ENCODE measurements at places on chromosomes 5 and 9.

DNA sequence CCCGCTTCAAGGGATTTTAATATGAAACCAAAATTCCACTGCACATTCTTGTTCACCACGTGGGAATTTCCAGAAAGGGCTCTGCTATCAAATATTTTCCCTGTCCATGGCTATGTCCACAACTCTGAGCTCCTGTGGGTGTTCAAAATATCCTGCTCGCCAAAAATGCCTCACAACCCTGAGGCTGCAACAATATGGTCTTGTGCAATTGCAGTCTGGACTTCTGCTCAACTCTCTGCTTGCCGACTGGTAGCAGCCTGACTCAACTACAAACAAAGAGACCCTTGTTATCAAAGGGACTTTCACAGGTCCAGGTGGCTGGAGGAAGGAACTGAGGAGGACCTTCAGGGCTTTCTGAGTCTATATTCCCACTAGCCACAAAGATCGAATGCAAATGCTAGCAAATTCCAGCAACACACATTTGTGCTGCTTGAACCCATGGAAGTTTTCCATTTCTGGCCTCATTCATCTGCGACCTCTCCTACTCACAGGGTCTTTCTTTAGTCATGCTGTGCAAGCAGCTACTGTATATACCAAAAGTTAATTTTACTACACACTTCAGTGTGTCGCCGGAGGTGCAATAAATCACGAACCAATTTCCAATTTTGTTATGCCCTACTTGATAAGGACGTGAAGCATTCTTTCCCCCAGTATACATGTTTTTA is 169.2 kb upstream of the SLC30A5 start:
- DNase-seq: no peak

- DNase-seq: no peak
Measured at GRCh38 chr5:132753135-132753987, 6.1 kb downstream of the CCNI2 start.

- no peak for DNase-seq
Measured at GRCh38 chr5:97550164-97550563, 367.1 kb upstream of the RIOK2 start.

GRCh38 chr9:105198865-105199264 is 45.6 kb upstream of the SLC44A1 start:
- DNase-seq: no peak

DNA sequence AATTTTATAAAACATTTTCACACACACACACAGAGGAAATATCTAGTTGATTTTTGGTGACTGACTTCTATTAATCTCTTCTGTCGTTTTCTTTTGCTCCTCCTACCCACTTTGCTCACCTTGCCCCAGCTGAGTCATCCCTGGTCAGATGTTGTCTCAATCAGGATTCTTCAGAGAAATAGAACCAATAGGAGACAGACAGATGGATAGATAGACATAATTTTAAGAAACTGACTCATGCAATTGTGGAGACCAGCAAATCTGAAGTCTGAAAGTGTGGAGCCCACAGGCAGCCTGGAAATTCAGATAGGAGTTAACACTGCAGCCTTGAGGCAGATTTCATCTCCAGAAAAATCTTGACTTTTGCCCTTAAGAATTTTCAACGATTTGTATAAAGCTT is 37.0 kb upstream of the PIK3R1 start:
- DNase-seq: no peak

DNA sequence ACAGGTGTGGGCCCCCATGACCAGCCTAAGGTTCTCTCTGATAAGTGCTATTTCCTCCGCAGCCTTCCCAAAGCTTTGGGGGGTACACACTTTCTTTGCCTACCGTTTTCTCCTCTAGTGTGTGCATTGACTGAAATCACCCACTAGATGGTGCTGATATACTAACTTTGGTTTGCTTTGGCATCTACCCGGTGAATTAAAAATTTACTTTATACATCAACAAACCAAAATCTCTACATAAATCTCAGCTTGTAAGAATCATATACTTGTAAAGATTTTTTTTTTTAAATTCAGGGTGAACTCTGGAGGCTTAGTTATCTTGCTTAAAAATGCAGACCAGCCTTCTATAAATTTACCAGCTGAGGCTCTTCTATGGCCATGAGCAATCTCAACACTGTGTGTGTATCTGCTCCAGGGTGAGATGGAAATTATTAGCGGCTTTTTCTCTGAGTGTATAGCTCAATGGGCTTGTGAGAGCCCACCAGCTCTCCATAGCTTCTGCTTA is 475.7 kb upstream of the TNC start:
- DNase-seq: no peak

DNA sequence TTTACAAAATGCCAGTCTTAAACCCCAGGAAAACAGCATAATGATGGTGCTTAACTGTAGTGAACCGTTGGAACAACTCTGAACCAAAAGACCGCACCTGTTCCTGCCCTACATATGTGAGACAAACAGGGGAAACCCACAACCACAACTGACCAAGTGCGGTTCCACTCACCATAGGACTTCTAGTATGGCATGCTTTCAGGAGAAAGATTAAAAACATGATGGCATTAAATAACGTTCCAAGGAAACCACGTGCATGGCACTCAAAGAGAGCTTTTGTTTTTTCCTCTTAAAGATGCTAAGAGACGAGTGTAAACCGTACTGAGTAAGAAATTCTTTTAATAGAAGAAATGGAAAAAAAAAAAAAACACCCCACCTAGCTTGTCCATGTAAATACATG is 119.8 kb downstream of the SSBP2 start:
- DNase-seq: no peak

- DNase-seq: no peak
Measured at GRCh38 chr9:80890124-80890523, 799.2 kb downstream of the TLE1 start.

GRCh38 chr5:35672995-35673394 is 55.3 kb downstream of the SPEF2 start:
- DNase-seq: no peak

GRCh38 chr5:6601816-6602215 is 31.0 kb downstream of the NSUN2 start:
- no peak for DNase-seq

GRCh38 chr9:126699401-126699881 is 85.7 kb downstream of the LMX1B start:
- no peak for DNase-seq

DNA sequence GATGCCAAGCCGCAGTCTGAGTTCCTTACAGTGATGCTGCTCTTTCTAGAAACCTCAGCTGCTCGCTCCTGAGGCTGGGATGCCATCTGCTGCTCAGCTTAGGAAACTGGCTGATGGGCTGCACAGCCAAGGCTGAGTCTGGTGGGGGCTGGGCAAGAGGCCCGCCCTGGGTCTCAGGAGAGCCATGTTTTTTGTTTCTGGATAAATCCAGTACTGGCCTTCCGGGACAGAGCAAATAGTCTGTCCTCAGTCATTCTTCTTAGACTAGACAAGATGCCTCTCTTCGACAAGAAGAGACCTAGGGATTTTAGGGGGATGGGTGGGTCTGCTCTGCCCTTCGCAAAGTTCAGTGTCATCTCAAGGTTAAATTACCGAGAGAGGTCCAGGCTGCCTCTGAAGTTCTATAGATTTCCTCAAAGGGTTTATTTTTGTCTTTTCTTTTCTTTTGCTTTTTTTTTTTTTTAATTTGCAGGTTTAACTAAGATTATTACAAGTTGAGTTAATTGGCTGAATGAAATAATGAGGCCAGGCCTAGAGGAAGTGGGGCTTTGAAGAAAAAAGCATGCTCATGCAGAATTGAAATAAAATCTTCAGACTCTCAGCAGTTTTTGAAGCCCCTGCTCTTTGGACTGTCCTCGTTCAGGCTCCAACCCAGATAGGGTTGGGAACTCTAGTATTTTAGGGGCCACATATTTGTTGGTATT is 30.6 kb upstream of the MATR3 start:
- DNase-seq: peak; percentile 47

DNA sequence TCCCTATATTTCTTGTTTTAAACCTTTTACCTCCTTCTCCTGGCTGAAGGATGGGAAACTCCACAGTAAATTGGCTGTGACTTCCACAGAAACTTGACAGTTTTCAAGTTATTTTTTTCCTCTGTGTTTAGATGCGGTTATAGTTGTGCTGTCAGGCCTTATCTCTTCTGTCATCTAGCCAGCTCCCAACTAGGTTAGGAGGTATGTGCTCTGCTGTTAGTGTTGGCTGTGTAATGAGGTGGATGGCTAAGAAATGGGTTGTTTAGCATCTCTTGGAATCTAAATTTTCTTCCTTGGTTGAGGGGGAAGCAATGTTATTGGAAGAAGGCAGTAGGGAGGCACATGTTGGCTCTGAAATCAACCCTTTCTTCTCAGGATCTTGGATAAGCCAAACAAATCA is 149.9 kb upstream of the RUSC2 start:
- no peak for DNase-seq

DNA sequence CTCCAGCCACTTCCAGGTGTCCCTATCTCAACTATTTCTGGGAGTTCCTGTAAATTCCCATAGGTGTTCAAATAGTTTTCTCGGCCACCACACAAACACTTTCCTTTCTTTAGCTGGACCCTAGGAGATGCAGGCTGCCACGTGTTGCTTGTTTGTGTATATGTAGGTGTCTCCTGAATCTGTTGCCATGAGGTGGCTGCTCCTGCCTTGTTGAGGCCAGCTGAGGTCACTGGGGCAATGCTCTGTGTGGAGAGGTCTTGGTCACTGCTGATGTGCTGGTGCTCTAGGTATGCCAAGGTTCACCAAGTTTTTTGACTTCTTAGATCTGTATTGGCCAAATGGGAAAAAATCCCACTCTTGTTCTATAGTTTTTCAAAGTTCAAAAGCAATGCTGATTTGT is 132.5 kb upstream of the CHD1 start:
- no peak for DNase-seq

DNA sequence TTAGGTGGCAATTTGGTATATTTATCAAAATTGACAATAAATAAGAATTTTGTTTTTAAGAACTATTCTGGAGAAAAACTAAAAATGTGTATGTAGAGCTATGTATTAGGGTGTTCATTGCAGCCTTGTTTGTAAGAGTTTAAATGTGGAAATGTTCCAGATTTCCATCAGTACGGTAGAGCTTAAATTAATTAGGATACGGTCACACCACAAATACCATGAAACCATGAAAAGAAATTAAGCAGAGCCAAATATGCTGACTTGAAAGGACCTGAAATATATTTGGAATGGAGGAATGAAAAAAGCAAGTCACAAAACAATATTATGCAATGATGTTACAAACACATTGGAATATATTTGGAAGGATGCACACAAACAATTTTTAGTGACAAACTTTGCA is 64.6 kb downstream of the ACTBL2 start:
- DNase-seq: no peak

- DNase-seq: no peak
Measured at GRCh38 chr5:36099748-36100147, 33.1 kb upstream of the UGT3A2 start.

DNA sequence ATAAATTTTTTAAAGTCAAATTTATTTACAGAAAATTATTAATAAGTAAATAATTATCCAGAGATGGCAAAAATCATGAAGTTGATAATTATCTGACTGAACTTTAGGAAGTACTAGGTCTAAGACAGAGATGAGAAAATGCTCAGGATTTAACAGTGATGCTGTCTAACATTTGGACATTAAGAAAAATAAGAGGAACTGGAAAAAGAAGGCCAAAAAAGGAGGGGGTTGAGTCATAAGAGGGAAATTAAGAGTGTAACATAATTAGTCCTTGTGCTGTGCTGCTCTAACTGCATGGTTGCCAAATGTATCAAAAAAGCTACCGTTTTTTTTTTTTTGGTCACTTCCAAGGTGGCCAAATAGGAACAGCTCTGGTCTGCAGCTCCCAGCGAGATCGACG is 35.4 kb upstream of the TUT7 start:
- DNase-seq: no peak

DNA sequence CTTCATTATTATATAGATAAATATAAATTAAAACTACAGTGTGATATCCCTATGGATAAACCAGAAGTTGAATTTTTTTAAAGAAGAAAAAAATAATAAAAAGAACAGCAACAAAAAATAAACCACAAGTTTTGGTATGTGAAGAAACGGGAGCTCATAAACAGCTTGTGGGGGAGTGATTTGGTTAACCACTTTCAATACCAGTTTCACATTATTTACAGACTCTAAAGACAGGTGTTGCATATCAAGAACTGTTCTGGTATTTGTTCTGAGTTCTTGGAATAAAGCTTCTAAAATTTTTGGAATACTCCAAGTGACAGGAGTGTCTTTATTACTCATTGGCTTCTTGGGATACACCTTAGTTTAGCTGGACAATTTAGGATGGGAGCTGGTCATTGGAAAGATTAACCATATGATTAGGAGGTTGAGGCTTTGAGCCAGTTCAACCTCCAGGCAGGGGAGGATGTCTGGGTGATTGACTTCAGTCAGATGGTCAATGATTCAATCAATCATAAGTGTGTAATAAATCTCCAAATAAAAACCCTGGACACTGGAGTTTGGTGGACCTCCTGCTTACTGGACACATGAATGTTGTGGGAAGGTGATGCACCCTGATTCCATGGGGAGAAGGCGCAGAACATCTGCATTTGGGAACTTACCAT is 2223.1 kb upstream of the C9orf72 start:
- DNase-seq: no peak

DNA sequence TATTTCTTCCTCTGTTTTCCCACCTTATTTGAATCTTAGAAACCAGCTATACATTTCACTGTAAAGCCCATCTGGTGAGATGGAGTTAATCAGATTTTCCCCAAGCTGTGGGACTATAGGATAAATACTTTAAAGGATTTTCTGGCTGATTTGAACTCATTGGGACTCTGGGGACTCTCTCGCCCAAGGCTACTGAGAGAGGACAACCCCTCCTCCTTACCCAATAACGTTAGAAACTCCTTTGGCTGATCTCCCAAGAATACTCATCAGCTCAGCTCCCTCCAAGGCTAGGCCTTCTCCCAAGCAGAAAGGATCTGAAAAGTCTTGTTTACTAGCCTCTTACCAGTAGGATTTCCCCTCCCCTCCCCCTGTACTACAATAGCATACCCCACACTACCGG is 1.5 kb upstream of the GLRA1 start:
- DNase-seq: no peak

GRCh38 chr5:14167211-14167845 is 24.2 kb downstream of the TRIO start:
- DNase-seq: no peak

DNA sequence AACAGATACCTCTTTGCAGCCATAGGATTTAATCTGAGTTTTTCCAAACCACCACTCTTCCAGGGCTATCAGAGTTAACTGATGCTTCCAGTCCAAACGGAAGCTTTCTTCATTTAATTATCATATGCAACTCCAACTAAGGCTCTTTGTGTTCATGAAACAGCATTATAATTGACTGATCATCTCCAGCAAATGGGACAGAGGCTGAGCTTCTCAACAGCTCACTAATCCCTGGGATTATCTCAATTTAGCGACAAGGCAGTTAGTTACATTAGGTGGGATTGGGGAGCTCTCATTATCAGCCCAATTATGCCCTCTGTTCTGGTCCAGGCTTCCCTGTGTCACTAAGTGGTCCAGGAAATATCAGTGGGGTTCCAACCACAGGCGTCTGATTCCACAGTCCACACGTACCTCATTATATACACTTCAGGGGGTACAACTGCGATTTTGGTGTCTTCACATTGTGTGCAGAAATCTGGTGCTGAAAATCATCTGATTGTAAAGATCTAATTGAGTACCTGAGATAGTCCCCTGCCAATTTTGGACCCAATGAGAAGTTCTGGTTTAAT is 313.5 kb upstream of the PANK3 start:
- DNase-seq: no peak

- no peak for DNase-seq
Measured at GRCh38 chr5:91151947-91152346, 231.2 kb downstream of the ARRDC3 start.
